Esophagus mucosa (tissue), 1 donor: ENCODE measurements at places on chromosomes 2 and 18.

DNA sequence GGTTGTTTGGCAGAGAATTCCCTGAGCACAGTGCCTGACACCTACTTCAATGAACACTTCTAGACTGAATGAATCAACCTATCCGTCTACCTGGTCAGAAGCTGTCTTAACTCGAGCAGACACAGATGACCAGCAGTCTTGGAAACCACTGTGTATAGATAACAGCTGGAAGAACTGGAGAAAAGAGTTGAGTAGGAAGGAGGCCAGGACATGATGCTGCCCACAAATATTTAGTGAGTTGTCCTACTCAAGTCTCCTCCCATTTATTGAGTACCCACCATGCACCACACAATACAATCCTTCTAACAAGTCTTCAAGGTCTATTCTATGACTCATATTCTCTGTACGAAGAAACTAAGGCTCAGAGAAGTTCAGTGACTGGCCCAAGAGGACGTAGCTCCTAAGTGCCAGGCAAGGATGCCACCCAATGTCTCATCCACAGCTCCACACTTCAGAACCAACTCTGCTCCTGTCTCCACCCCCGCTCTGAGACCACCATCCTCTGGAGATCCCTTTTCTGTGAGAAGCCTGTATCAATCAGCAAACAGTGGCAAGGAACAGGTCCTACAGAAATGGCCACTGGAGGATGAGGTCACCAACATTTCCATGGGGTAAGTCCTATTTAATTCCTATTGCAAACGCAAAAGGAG lies 62.2 kb downstream of the GALNT14 start:
- no peak for ATAC-seq

DNA sequence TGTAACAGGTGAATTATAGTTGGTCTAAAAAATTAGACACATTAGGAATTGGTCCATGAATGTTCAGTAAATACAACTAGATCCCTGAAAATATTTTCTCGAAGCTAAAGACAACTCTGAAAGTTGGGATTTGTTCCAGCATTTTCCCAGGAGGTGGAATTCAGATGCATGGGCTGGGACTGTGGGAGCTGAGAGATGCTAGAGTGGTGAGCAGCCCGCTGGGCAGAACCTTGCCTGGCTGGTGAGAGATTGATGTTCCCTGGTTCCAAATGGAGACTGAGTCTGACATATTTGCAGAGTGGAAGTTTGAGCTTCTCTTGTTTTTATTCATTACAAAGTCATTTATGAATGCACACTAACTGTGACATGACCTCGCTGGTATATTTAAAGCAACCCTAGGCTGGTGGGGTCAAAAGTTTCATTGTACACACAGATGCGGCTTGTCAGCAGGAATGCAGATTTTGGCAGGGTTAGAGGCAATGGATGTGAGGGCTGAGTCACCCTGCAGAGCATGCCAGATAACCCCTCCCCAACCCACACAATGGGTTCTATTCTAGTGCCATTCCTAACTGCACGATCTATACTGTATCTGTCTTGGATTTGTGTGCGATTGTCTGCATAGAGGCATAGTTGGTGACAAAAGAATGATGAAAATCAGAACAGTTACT lies 23.5 kb upstream of the TMEM178A start:
- ATAC-seq: peak; percentile 39

- peak; percentile 66 for ATAC-seq
These were observed 54.8 kb upstream of the CREB1 start for GRCh38 chr2:207474863-207475485.

DNA sequence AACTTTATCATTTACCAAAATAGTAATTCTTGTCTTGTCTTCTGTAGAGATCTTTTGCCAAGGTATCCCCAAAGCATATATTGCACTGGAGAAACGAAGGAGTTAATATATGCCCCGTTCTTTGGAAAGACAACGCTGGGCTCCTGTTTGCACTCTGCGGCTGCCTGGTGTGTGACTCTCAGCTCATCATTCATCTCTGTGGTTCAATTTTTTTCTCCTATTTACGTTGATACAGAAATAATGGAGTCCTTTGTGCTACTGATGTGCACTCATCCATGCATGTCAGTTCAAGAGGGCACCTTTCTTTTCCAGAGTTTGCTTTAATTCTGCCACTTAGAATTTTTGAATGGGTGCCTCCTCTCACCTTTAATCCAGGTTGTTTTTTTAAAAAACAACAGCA lies 655.5 kb downstream of the DCDC2C start:
- ATAC-seq: no peak

- no peak for ATAC-seq
These were observed 68.7 kb upstream of the STK39 start for GRCh38 chr2:168316073-168316440.

DNA sequence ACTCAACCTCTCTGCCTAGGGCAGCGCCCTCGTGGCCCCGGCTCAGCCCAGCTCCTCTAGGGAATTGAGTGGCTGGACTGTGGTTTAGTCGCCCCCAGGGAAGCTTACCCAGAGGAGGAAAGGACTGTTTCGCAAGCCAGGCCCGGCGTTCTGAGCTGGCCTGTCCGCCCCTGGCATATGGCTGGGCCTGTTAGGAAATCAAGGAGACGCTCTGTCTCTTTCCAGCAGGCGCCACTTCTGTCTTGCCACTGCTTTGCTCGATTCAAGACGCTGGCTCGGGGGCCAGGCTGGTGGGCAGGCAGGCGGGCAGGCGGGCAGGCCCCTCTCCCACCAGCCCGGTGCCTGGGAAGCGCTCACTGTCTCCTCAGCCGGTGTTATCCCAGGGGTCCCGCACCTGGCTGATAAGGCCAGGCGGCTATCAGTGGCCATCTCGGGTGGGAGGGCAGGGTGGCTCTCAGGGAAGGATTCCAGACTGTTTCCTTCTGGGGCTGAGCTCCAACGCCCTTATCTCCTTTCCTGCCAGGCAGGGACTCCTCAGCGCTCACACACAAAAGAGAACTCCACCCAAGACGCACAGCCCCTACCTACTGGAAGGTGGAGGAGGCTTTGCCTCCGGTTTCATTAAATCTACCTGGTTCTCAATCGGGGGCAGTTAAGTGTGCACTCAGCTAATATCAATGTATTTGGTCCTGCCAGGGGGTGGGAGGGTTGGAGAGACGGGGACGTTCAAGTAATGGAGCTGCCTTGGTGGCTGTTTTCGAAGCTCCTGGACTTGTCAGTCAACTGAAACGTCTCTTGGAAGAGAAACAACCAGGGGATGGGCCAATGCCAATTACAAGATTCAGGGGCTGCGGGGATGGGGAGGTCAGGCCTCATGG lies 109.1 kb downstream of the SMAD7 start:
- peak; percentile 7 for ATAC-seq
